ENCODE measurements at places on chromosomes 1 and 21.

DNA sequence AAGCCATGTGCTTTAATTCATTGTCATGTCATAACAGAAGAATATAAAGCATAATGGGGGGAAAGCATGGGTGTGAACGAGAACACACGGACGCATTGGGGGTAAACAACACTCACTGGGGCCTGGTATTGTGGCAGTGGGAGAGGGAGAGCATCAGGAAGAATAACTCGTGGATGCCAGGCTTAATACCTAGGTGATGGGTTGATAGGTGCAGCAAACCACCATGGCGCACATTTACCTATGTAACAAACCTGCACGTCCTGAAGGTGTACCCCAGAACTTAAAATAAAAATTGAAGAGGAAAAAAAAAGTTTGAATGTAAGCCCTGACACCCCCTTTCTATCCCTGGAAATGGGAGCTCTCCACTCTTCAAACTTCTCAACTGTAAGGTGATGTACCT is 34.9 kb upstream of the CACHD1 start:
- DNase-seq: no peak

DNA sequence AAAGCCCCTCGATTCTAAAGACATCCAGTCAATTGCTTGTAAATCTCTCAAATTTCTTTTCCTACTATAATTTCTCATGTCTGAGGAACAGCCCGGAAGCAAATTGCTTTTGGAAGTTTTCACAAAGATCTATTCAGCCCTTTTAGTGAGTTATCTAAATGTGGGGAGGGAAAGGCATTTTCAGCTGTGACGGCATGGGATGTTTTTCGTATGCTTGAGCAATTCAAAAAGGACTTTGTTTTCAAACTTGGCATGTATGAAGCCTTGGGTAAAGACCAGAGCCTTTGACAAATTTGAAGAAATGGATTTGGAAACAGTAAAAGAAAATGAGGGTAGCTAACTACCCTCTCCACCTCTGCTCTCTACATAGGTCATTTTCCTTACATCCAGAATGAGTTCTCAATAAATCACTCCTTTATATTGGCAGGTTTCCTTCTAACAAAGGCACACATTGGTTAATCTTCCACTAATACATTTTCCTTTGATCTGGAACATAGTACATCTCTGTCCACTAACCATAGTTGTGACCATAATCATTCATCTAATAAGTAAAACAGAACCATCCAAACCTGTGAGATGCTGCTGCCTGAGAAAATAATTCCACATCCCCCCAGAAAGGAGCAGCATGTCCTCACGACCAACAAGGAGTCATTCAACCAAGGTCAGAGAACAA is 66.1 kb upstream of the ADAM30 start:
- no peak for DNase-seq

DNA sequence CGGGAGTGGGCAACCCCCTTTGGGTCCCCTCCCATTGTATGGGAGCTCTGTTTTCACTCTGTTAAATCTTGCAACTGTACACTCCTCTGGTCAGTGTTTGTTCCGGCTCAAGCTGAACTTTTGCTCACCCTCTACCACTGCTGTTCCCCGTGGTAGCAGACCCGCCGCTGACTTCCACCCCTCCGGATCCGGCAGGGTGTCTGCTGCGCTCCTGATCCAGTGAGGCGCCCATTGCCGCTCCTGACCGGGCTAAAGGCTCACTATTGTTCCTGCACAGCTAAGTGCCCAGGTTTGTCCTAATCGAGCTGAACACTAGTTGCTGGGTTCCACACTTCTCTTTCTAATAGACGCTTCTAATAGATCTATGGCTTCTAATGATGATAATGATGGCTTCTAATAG is 488.6 kb downstream of the MRPL39 start:
- DNase-seq: no peak

DNA sequence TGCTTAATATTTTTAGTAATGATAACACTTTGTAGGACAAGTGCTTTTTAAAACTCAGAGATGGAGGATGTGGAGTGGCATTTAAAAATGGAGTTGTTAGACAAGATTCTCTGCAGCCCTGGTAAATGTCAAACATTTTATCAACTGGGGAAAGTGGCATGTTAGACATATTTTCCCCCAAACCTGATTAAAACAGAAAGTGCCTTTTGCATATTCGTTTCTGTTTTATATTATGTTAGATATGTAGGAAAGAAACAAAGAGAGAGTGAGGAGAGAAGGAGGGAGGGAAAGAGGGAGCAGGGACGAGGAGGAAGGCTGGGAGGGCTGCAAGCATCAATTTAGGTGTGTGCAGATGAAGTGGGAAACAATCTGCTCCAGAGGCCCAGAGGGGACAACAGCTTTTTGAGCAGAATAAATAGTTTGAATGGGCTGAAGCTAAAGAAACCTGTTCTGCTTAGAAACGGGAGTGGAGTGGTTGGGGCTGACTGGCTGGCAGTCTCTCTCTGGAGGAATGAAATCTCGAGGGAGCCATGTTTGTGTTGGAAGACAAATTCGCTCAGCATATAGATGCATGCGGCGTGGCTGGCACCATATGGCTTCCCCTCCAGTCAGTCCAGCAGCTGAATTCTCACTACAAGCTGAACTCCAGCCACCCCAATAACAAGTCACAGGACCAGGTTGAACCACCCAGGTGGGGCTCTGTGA is 502.2 kb downstream of the AJAP1 start:
- DNase-seq: no peak

GRCh38 chr1:211013346-211014240 is 120.4 kb downstream of the KCNH1 start:
- DNase-seq: no peak

Measured in HFF-Myc (cell line).